COR-L47 (cell line): ENCODE measurements at places on chromosomes 7 and 10.

GRCh38 chr7:151631570-151631952, 111.9 kb upstream of the RHEB start:
- DNase-seq, result peak; percentile 26

GRCh38 chr7:46369933-46370654, 449.0 kb upstream of the IGFBP3 start:
- no peak for DNase-seq

DNA sequence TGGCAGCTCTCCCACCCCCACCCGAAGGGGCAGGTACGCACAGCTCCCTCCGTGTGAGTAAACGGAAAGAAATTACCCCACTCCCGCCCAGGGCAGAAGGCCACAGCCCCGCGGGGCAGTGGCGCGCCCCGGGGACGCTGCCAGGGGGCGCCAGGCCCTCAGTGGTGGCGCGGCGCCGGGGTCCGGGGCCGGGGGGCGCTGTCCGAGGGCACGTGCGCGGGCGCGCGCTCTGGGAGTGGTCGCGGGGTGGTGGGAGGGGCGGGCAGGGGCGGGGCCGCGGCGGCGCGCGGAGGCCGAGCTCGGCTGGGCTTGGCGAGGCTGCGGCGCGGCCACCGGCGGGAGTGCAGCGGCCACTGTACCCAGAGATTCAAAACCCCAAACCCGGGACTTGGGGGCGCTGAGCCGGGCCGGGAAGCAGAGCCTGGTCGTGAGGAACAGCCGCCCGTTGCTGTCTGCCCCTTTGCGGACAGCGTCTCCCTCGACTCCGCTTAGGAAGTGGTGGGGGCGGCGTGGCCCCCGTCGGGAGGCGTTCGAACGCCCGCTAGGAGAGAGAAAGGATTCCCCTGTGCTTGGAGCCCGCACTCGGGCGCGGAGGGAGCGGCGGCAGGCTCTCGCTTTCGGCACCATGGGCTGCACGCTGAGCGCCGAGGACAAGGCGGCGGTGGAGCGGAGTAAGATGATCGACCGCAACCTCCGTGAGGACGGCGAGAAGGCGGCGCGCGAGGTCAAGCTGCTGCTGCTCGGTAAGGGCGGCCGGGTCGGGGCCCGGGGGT, at the start of gene GNAI1:
Gene GNAI1, plus strand, starts transcription at position 296 of the 773 bp plus-strand sequence. Its CDS starts 330 bp downstream, at position 626.
- peak; percentile 74 for DNase-seq

DNA sequence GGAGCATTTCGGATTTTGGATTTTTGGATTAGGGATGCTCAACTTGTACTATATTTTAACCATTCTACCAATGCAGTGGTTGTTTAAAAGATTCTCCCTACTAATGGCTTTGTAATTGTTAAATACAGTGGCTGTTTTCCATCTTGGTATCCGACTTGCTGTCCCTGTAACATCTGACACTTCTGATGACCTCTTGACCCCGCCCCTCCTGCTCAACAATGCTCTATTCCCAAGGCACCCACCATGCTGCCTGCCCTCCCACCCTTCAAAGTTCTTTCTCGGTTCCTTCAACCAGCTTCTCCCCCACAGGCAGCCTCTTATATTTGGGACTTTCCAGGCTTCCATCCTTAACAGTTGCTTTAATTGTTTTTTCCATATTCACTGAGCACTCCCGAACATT, 2.0 kb downstream of the PRTFDC1 start:
- no peak for DNase-seq

- DNase-seq, result no peak
These were observed 78.1 kb downstream of the INHBA start for GRCh38 chr7:41624818-41625217.

DNA sequence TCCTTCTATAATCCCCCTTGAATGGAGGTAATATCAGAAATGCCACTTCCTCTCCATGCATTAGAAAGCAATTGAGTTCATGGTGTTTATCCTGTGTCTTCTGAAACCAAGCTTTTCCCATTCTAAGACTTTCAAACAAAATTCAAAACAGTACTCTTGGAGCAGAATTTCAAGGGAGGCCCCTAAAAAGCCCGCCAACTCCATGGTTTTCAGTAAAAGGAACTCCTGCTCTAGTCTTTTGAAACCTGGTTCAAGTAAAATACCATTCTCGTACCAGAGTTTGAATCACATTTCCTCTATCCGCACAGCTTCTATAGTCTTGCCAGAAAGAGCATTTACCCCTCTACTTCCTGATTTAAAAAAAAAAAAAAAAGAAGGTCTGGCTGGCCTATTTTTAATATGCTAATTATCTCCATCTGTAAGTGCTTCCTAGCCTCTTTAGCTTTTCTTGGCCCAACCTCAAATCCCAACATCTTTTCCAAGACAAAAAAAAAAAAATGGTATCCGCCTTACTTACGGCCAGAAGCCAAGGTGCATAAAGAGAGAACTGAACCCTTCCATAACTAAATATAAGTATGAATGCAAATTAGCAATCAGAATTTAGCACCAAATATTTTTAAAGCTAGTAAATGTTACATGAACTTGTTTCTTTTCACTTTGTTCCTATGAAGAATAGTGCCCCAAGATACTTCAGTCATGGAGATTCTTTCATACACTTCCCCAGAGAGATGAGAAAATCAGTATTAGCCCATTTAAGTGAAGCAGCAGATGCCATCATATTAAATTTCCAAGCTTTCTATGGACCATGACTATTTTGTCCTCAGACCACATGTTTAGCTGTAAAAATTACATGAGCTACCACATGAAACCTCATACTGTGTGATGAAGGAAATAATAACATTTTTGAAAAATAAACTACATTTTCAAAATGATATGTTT, 199.9 kb upstream of the FAM3C start:
- no peak for DNase-seq

DNA sequence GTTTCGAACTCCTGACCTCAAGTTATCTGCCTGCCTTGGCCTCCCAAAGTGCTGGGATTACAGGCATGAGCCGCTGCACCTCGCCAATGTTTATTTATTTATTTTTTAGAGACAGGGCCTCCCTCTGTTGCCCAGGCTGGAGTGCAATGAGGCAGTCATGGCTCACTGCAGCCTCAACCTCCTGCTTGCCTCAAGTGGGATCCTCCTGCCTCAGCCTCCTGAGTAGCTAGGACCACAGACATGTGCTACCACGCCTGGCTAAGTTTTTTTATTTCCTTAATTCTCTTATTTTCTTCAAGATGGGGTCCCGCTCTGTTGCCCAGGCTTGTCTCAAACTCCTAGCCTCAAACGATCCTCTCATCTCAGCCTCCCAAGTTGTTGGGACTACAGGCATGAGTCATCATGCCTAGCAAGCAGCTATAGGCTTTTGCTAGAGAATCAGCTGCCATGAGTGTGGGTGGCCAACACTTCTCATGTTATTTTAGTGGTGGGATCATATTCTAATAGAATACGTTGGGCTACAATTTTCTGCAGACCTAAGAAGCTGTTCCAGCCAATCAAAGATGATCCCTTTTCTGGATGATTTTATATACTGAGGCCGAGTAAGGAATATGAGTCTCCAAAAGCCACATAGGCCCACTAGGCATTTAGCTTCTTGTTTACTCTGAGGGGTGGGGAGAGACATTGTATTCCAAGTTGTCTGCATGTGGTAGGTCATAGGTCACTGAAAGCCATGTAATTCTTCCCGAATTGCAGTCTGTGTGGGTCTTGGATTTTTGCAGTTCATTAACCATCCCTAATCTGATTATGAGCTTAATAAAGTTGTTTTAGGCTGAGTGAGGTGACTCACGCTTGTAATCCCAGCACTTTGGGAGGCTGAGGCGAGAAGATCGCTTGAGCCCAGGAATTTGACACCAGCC, 7.6 kb upstream of the TMEM248 start:
- no peak for DNase-seq
